Fibroblast of gingiva (primary cell): ENCODE measurements at places on chromosomes 5 and 9.
A peak's percentile ranks its signal among the peaks of the same experiment; 100 is the strongest.

DNA sequence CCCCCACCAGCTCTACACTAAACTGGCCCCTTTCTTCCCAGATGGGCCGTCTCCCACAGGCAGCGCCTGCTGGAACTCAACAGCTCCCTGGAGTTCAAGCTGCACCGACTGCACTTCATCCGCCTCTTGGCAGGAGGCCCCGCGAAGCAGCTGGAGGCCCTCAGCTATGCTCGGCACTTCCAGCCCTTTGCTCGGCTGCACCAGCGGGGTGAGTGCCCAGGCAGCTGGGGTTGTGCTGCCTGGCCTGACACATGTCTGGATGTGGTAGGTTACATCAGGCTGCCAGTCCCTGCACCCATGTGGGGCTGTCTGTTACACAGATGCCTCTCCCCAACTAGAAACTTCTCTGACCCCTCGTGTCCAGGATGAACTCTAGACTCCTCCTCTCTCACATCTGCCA, 9.8 kb downstream of the NHP2 start:
- DNase-seq, result no peak

DNA sequence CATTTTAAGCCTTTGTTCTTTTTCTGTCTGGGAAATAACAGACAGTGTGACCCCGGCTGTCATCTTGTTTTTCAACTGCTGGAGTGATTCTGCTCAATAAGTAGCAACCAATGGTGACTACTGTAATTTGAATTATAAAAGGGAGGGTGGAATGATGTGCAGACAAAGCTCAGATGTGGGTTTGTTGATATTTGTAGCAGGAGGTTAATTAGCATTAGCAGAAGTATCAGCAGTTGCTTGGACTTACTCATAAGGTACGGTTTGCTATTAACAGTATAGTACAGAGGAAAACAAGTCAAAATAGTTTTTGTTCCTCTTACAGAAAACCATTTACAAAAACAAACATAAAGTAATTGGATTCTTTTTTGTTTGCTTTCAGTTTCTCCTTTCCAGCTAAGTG, 140.4 kb downstream of the TUSC1 start:
- DNase-seq, result no peak

GRCh38 chr5:565782-566440, 41.7 kb upstream of the SLC9A3 start:
- DNase-seq, result peak; percentile 14

- no peak for DNase-seq
These were observed 11.9 kb downstream of the GRIN1 start for GRCh38 chr9:137150617-137151457.

- DNase-seq, result no peak
These were observed 424.8 kb upstream of the DMAC1 start for GRCh38 chr9:8224381-8224801.

DNA sequence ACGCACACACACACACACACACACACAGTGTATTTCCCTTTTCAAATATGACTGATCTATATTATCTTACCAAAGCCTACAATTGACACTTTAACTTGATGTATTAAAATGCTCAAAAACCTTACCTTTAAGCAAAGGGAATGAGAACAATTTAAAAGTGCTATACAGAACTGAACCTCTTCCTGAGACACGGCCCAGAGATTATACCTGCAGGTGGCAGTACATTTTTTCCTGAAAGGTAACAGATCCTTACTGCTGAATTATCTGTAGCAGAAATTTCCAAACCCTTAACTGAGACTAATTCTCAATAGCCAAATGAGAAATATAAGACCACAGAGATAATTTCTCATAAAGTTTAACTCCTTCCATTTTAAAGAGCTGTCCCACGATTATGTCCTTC, 91.1 kb downstream of the MYO10 start:
- no peak for DNase-seq

DNA sequence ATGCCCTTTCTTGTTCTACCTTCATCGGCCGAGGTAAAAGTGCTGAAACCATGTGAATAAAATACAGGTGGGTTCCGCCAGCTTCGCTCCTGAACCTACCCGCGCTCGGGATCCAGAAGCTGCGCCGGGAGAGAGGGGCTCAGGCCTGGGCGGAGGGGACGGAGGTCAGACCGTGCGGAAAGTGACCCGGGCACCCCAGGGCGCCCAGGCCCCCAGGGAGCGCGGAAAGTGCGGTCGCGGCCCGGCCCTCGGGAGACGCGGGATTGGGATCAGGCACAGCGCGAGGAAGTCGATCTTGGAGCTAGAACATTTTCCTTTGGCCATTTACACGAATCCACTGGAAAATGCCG, 329 bp downstream of the SYK start:
- DNase-seq, result no peak

GRCh38 chr9:33682551-33682950, 112.8 kb upstream of the PRSS3 start:
- no peak for DNase-seq

- no peak for DNase-seq
These were observed 239.0 kb downstream of the FANCC start for GRCh38 chr9:95078511-95078910.

- DNase-seq, result no peak
These were observed 43.5 kb upstream of the COL15A1 start for GRCh38 chr9:98900244-98900643.

DNA sequence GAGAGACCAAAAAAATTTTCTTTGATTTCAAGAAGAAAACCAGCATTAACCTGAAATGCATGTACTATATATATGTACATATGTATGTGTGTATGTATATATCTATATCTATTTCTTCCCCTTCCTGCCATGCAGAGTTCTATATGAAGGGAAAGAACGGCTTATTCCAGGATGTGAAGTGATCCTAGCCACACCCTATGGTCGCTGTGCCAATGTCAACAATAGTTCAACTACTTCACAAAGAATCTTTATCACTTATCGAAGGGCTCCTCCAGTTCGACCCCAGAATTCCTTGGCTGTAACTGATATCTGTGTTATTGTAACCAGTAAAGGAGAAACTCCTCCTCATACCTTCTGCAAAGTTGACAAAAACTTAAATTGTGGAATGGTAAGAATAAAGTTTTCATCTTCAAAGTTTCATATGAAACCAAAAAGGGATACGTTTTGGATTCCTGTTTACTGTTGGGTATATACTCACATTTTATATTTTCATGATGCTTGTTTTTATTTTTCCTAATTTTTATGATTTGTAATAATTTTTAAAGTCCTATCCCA, 56.2 kb downstream of the DENND4C start:
- no peak for DNase-seq

DNA sequence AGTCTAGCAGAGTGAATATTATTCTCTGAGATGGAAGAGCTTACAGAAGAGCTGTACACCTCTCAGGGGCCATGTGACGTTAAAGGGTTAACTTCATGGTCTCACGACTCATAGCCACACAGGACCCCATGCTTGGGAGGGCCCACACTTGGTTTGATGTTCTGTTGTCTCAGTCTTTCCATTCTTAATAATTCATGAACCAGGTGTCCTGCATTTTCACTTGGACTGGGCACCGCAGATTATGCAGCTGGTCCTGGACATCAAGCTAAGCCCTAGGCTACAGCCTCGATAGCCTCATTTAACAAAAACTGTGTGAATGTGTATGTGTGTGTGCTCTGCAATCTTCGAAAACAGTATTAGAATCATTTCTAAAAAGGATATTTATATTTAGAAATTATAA, 323.5 kb downstream of the PLK2 start:
- no peak for DNase-seq

DNA sequence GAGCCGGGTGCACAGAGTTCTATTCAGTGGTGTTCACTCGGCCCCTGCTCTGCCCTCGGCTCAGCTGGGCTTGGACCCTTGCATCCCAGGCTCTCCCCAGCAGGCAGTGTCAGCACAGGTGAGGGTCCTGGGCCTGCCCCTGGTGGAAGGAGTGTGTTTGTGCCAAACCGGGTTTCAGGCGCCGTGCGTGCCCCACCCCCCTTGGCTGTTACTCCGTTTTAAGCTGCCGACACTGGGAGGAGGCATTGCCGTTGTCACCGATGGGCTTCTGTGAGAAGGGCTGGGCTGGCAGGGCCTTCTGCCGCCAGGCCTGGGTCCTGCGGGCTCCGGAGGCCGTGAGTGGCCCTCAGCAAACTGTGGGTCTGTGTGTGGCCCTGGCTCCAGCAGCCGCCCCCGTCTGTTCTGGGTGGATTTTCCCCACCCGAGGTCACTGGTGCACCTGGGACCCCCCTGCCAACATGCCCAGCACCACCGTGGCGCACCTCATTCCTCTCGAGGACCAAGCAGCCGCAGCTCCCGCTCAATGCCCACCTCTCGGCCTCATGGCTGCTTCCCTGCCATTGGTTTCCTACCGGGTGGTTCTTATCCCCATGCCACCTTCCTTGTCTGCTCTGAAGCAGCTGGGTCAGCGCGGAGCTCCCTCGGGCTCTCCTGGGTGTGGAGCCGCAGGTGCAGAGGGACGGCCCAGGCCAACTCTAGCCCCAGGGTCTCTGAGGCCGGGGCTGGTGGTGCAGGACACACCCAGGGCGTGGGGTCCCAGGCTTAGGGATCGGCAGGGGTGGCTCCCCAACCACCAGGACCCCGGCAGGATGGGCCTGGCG, 44.3 kb upstream of the EXOC3 start:
- DNase-seq, result no peak

GRCh38 chr5:1553539-1554409, 30.0 kb upstream of the LPCAT1 start:
- no peak for DNase-seq

DNA sequence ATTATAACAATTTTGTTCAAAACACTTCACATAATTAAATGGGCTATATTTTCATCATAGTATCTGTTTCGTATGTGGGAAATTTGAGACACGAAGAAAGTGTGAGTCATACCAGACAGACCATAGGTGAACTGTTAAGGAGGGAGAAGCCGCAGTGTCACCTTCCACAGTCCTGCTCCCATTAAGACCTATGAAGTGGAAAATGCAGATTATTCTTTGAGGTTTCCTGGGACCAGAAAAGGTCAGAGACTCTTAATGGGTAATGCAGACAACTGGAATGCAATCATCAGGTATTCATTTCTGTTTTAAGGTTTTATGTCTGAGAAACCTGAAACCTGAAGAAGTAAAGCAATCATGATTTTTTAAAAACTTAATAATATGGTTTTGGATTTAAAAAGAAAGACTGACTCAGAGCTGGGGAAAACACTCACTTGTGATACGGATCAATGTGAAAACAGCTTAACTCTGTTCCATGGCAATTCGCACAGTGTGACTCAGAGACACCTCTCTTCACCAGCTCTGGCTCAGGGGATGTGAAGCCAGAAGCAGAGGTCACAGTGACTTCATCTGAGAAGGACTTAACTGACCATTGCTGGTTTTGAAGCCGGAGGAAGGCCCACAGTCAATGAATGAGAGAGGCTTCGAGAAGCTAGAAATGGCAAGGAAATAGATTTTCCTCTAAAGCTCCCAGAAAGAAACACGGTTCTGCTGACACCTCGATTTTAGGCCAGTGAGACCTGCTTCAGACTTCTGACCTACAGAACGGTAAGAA, 17.2 kb upstream of the GCNT1 start:
- no peak for DNase-seq
